Stimulated activated CD4-positive, alpha-beta T cell treated with anti-CD3 and anti-CD28 coated beads, Interleukin-15, amount 100 ng/mL, for 1 hour (primary cell): ENCODE measurements at places on chromosomes 4 and X.

DNA sequence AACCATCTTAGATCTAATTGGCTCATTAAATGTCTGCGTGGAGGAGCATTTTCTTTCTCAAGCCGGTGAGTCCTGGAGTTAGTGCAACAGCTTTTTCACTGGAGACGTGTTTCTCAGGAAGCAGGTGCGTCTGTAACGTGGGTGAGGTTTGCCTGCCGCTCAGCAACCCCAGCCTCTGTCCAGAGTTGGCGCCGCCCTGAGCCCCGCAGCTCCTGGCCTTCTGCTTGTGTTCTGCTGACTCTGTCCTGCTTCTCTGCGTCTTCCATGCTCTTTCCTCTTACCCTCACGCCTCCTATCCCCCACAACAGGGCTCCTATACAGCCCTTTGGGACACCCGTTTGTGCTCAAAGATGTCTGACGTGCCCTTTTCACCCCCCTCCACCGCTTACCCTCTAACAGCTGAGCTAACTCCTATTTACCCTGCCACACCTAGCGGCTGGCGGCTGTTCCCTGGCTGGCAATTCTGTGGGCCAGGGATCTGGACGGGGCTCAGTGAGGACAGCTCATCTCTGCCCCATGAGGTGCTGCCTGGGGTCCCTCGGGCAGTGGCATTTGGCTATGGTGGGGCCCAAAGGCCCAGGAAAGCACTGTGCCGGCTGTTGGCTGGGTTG is 18.8 kb downstream of the DOK7 start:
- no peak for DNase-seq

DNA sequence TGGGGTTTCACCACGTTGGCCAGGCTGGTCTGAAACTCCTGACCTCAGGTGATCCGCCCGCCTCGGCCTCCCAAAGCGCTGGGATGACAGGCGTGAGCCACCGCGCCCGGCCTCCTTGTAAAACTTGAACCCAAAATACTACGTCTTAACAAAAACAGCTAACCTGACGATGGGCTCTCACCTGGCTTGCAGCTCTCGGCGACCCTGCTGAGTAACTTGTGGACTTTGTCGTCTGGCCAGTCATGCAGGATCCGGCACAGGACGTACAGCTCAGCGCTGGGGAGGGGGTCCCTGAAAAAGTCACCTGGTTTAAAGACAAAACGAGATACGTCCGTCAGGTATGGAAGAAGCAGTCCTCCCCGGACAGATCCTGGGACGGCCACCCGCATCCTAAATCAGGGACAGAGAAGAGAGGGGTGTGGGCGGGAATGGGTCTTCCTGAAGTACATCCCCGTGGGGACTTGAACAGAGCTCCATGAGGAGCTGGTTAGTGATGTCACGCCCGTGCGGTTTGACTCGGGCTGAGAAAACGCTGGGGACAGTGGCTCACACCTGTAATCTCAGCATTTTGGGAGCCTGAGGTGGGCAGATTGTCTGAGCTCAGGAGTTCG is 20.7 kb upstream of the SLC25A6 start:
- no peak for DNase-seq

DNA sequence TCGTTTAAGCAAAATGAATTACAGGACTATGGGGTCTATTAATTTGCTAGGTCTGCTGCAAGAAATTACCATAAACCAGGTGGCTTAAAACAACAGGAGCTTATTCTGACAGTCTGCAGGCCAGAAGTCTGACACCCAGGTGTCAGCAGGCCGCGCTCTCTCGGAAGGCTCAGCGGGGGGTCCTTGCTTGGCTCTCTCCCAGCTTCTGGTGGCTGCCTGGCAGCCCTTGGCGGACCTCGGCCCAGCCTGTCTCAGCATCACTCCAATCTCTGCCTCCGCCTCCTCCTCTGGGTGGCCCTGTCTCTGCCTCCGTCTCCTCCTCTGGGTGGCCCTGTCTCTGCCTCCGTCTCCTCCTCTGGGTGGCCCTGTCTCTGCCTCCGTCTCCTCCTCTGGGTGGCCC is 580.5 kb upstream of the FAT1 start:
- no peak for DNase-seq

GRCh38 chr4:74823194-74823593 is 28.9 kb upstream of the BTC start:
- no peak for DNase-seq

DNA sequence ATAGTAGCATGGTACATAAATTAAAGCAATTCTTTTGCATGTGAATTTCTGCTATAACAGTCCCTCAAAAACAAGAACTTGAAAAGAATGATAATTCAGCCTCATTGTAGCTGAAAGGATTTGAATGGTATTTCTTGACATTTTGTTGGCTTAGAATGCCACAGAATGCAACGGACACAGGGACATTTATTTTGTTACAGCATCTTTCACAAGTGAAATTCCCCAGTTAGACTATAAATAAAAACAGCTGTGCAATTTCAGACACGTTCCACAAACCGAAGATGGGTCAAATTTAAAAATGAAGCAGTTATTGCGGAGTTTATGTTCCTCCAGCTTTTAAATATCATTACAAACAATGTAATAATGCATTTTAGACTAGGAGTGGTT is 82.8 kb upstream of the AMELX start:
- no peak for DNase-seq
